ENCODE measurements at places on chromosomes 16 and 17.

DNA sequence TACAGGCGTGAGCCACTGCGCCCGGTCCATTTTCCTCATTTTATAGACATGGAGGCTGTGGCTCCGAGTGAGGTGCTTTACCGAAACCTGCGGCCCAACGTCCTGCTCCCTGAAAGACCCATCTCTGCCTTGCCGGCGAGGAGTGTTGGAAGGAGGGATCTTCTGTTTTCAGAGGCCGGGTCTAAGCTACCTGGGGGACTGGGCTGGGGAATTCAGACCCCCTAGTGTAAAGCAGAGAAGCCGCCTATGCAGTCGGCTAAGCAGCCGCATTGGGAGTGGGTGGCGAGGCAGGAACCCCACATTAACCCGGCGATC is 16.3 kb downstream of the MEOX1 start:
- H3K36me3 ChIP-seq, result no peaks in the 10 kb centered on the region
- H3K27ac ChIP-seq, result no peak overlapping the region
- H3K4me1 ChIP-seq, result peaks cover 5% of the 10 kb centered on the region

DNA sequence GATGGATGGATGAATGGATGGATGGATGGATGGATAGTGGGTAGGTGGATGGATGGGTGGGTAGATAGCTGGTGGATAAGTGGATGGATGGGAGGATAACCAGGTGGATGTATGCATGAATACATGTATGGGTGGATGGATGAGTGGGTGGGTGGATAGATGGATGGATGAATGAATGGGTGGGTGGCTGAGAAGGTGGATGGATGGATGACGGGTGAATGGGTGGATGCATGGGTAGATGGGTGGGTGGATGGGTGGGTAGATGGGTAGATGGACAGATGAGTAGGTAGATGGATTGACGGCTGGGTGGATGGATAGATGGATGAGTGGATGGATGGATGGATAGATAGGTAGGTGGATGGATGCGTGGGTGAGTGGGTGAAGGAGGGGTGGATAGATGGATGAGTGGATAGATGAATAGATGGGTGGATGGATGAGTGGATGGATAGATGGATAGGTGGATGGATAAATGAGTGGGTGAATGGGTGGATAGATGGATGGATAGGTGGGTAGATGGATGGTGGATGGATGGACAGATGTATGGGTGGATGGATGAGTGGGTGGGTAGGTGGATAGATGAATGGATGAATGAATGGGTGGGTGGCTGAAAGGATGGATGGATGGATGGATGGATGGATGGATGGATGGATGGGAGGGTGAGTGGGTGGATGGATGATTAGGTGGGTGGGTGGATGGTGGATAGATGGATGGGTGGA is 50.1 kb upstream of the ZC3H18 start:
- H3K27me3 ChIP-seq, result no peaks in the 10 kb centered on the region
- no peak overlapping the region for H3K27ac ChIP-seq
- H3K4me1 ChIP-seq, result peaks cover 8% of the 10 kb centered on the region
- peaks cover 23% of the 10 kb centered on the region for H3K36me3 ChIP-seq
- H3K4me3 ChIP-seq, result no peak overlapping the region
- no peak for DNase-seq

DNA sequence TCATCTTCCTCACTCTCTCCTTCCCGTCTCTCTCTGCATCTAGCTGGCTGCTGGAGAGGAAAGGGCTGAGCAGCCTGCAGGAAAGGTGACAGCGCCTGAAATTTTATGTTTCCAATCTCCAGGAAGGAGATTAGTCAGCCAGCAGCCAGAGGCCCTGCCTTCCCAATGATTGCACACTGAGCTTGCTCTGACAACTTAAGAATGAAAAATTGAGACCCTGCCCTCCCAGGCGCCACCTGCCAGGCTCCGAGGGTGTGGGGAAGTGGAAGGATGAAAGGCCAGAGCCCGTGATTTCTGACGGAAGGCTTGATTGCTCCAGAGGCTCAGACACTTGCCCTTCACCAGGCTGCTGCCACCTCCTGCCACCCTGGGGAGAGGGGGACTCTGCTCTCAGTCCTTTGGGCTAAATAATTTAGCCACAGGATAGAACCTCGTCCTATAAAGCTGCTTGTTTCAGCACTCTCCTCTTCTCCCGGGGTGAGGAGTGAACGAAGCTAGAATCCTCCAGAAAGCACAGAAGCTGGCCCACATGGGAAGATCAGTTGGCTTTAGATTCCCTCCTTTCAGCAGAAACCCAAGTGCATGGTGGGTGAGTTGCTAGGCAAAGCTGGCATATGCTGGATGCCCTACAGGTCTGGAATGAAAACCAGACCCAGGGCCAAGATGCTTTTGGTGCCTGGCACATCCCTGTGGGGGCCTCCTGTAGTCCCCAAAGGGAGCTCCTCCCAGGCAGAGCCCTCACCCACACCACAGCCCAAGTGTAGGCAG is 33.5 kb downstream of the GRIN2C start:
- H3K4me3 ChIP-seq, result no peak overlapping the region
- DNase-seq, result no peak
- peaks cover 9% of the 10 kb centered on the region for H3K36me3 ChIP-seq
- no peak overlapping the region for H3K27ac ChIP-seq

GRCh38 chr17:74730491-74731346 is 6.3 kb upstream of the RAB37 start:
- no peaks in the 10 kb centered on the region for H3K4me1 ChIP-seq
- H3K27me3 ChIP-seq, result no peaks in the 10 kb centered on the region
- DNase-seq, result peak; percentile 80
- H3K4me3 ChIP-seq, result peak overlapping the region; percentile 27

GRCh38 chr16:27241658-27242057 is 26.9 kb downstream of the NSMCE1 start:
- H3K4me3 ChIP-seq, result no peak overlapping the region
- H3K4me1 ChIP-seq, result peaks cover 54% of the 10 kb centered on the region
- peaks cover 12% of the 10 kb centered on the region for H3K36me3 ChIP-seq
- no peak overlapping the region for H3K27ac ChIP-seq
- DNase-seq, result no peak

GRCh38 chr16:9365370-9365728 is 273.9 kb downstream of the HAPSTR1 start:
- no peaks in the 10 kb centered on the region for H3K36me3 ChIP-seq
- H3K27me3 ChIP-seq, result no peaks in the 10 kb centered on the region
- no peak overlapping the region for H3K4me3 ChIP-seq
- no peak for DNase-seq

DNA sequence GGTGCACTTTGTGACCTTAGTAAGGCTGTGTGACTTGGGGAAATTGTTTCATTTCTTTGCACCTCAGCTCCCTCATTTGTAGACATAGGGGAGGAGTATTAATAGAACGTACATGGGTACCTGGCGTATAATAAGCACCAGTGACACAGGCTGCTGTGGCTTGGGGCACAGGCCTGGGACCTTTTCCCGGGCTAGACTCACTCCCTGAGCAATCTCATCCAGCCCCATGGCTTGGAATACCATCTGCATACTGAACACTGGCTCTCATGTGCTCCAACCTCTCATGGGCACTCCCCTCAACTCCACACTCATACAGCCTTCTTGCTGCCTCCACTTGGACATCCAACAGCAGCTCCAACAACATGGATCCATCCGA is 41.0 kb upstream of the MRPS23 start:
- H3K36me3 ChIP-seq, result peaks cover 2% of the 10 kb centered on the region
- no peak for DNase-seq
- H3K4me1 ChIP-seq, result peaks cover 12% of the 10 kb centered on the region
- no peak overlapping the region for H3K4me3 ChIP-seq
- peaks cover 24% of the 10 kb centered on the region for H3K27me3 ChIP-seq

- no peak overlapping the region for H3K4me3 ChIP-seq
- peaks cover 2% of the 10 kb centered on the region for H3K36me3 ChIP-seq
- H3K4me1 ChIP-seq, result no peaks in the 10 kb centered on the region
- no peaks in the 10 kb centered on the region for H3K27me3 ChIP-seq
- DNase-seq, result no peak
Observed at GRCh38 chr16:5025171-5025632, 8.5 kb downstream of the NAGPA start.

DNA sequence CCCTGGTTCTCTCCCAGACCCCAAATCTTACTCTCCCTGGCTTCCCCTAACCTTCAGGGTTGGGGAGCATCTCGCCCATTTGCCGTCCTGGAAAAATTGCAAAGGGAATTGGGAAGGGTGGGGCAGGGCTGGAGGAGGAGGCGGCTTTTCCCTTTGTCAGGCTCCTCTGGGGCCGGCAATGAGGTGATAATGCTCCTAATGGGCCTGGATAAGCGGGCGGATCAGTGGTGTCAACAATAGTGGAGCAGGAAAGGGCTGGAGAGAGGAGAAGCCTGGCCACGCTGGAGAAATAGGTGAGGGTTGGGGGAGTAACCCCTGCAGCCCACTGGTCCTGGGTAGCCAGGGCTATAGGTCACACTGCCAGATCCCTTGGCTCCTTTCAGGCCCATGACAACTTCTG is 12.3 kb downstream of the SCN4A start:
- no peaks in the 10 kb centered on the region for H3K36me3 ChIP-seq
- DNase-seq, result no peak
- peaks cover 11% of the 10 kb centered on the region for H3K4me1 ChIP-seq
- no peaks in the 10 kb centered on the region for H3K27me3 ChIP-seq
- H3K27ac ChIP-seq, result no peak overlapping the region

- peaks cover 26% of the 10 kb centered on the region for H3K4me1 ChIP-seq
- no peaks in the 10 kb centered on the region for H3K36me3 ChIP-seq
- peak; percentile 43 for DNase-seq
- no peaks in the 10 kb centered on the region for H3K27me3 ChIP-seq
- H3K4me3 ChIP-seq, result no peak overlapping the region
Observed at GRCh38 chr16:56203052-56203451, 11.8 kb downstream of the GNAO1 start.

GRCh38 chr16:89014403-89015230 is 37.6 kb upstream of the CBFA2T3 start:
- H3K36me3 ChIP-seq, result peaks cover 3% of the 10 kb centered on the region
- H3K27ac ChIP-seq, result no peak overlapping the region
- DNase-seq, result no peak
- H3K4me3 ChIP-seq, result no peak overlapping the region
- H3K27me3 ChIP-seq, result peaks cover 23% of the 10 kb centered on the region

DNA sequence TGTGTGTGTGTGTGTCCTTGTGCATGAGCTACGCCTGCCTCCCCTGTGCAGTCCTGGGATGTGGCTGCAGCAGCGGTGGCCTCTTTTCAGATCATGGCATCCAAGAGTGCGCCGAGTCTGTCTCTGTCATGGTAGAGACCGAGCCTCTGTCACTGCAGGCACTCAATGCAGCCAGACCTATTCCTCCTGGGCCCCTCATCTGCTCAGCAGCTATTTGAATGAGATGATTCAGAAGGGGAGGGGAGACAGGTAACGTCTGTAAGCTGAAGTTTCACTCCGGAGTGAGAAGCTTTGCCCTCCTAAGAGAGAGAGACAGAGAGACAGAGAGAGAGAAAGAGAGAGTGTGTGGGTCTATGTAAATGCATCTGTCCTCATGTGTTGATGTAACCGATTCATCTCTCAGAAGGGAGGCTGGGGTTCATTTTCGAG is 22.5 kb downstream of the STAT5A start:
- no peak for DNase-seq
- H3K36me3 ChIP-seq, result peaks cover 48% of the 10 kb centered on the region
- H3K4me3 ChIP-seq, result peak overlapping the region; percentile 52
- no peaks in the 10 kb centered on the region for H3K27me3 ChIP-seq
- peak overlapping the region; percentile 83 for H3K27ac ChIP-seq
- peaks cover 48% of the 10 kb centered on the region for H3K4me1 ChIP-seq

DNA sequence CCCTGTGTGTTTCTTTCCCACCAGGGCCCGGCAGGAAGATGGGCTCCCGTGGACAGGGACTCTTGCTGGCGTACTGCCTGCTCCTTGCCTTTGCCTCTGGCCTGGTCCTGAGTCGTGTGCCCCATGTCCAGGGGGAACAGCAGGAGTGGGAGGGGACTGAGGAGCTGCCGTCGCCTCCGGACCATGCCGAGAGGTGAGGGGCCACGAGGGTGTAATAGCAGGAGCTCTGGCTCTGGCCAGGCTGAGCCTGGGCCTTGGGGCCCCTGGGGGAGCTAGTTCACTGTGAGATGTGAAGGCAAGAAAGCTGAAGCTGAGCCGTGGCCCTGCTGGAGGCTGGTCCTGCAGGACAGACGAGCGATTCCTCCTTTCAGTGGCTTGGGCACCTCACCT is 20.0 kb downstream of the C1QTNF1 start:
- no peak overlapping the region for H3K4me3 ChIP-seq
- peaks cover 27% of the 10 kb centered on the region for H3K27me3 ChIP-seq
- no peak overlapping the region for H3K27ac ChIP-seq

DNA sequence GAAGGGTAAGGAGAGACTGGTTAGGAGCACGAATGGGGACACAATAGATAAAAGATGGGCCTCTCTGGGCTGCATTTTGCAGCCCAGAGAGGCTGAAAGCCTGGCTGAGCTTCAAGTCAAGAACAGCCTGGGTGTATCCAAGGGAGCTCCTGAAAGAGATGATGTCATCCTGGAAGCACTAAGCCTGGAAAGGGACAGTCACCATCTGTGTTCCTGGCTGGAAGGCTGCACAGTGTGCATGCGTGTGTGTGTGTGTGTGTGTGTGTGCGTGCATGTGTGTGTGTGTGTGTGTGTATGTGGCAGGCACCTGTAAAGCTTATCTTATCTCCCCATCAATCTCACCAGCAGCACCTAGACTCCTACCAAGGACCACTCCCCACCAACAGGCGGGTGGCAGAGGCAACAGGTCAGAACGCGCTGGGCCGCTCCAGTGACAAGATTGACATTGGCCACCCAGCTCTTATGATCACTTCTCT is 44.1 kb downstream of the COG7 start:
- H3K27ac ChIP-seq, result no peak overlapping the region
- DNase-seq, result no peak
- H3K36me3 ChIP-seq, result peaks cover 37% of the 10 kb centered on the region
- no peaks in the 10 kb centered on the region for H3K27me3 ChIP-seq
- no peaks in the 10 kb centered on the region for H3K4me1 ChIP-seq

DNA sequence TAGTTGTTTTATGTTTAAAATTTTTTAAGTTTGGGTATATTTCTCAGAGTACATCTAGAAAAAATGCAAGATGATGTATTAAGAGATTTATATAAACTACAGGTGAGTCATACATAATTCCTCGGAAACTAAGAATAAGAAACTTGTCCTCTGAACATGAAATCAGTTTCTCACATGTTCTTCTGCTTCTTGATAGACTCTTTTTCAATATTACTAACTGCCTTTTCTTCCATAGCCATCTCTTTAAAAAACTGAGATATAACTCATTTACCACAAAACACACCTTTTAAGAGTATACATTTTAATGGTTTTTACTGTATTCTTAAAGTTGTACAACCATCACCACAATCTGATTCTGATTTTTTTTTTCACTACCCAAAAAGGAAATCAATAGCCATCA is 238.4 kb upstream of the AXIN2 start:
- DNase-seq, result no peak
- H3K27me3 ChIP-seq, result peaks cover 1% of the 10 kb centered on the region
- no peaks in the 10 kb centered on the region for H3K36me3 ChIP-seq
- no peak overlapping the region for H3K4me3 ChIP-seq

DNA sequence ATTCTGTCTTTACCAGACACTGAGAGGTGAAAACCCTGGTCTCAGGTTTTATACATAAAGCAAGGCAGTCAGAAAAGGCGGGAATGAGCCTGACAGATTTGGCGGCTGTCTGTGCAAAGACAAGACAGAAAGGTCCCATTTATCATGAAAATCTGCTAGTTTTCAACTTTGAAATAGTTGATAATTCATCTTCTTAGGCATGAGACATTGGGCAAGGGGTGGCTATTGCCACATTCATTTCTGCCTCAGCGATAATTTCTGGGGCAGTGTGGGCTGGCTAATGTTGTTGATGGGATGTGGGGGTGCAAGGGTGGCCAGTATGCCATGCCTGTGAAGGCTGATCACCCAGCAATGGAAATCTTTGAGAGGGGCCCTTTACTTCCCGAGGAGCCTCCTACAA is 173.8 kb upstream of the RPH3AL start:
- H3K27me3 ChIP-seq, result no peaks in the 10 kb centered on the region
- no peak overlapping the region for H3K4me3 ChIP-seq
- peaks cover 20% of the 10 kb centered on the region for H3K36me3 ChIP-seq

Data from central memory CD8-positive, alpha-beta T cell (primary cell).